ENCODE measurements at places on chromosomes 1 and 21. TPM values are rescaled to one million over a fixed set of nuclear protein-coding genes. Genes with fewer than 3 reads are reported as not detected.

CELA3A gene
- total RNA-seq: 3.9 TPM

C1QB gene
- 3,817 TPM for total RNA-seq

FMO2 gene
- total RNA-seq: 0.40 TPM

COL6A1 gene
- total RNA-seq: 76.5 TPM

RAVER2 gene
- 6.7 TPM for total RNA-seq

LCE2C gene
- total RNA-seq: not detected

OLIG2 gene
- 0.23 TPM for total RNA-seq

NUAK2 gene
- 32.7 TPM for total RNA-seq

SLC1A7 gene
- total RNA-seq: 0.10 TPM

- no peaks in the 10 kb centered on the region for H3K27me3 ChIP-seq
- no peak overlapping the region for H3K27ac ChIP-seq
- no peaks in the 10 kb centered on the region for H3K36me3 ChIP-seq
- H3K4me3 ChIP-seq: no peak overlapping the region
Measured at GRCh38 chr21:20106368-20106767, 891.8 kb upstream of the NCAM2 start.

DNA sequence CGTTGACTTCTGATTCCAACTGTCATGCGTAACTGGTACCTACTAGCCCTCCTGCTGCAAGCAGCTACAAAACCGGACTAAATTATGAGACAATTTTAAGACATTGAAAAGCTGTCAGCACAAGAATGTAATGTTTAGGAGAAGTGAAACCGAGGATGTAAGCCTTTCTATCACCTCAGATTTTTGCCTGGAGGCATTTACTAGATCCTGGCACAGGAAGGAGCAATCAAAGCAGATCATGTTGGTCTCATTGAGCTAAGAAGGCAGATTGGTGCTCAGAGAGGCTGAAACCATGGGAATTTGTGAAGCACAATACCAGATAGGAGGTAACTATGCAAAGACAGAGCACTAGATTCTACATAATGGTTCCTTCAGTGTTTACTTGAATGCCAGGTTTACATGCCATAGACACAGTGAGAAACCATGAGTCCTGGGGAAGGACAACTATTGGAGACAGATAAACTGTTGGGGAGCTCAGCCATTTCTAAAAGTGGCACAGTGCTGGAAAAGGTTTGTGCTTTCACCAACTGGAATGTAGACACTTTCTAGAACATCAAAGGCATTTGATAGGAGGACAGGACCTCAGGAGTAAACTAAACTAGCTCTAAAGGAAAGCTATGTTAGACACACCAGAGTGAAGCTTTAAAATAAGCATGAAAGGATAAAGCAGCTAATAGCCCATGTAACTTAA lies 179.4 kb downstream of the LYPLAL1 start:
- no peaks in the 10 kb centered on the region for H3K36me3 ChIP-seq
- H3K4me1 ChIP-seq: no peaks in the 10 kb centered on the region
- no peak overlapping the region for H3K4me3 ChIP-seq
- no peak overlapping the region for H3K27ac ChIP-seq
- no peak for DNase-seq

GRCh38 chr1:17110555-17110926 lies 8.7 kb downstream of the PADI2 start:
- no peak for DNase-seq
- H3K4me3 ChIP-seq: no peak overlapping the region
- H3K4me1 ChIP-seq: no peaks in the 10 kb centered on the region
- no peaks in the 10 kb centered on the region for H3K36me3 ChIP-seq

- H3K4me3 ChIP-seq: no peak overlapping the region
- no peak overlapping the region for H3K27ac ChIP-seq
- no peaks in the 10 kb centered on the region for H3K4me1 ChIP-seq
- H3K27me3 ChIP-seq: no peaks in the 10 kb centered on the region
- DNase-seq: no peak
- H3K36me3 ChIP-seq: no peaks in the 10 kb centered on the region
Measured at GRCh38 chr1:60797351-60797750, 285.0 kb upstream of the NFIA start.

- peaks cover 2% of the 10 kb centered on the region for H3K4me1 ChIP-seq
- H3K4me3 ChIP-seq: no peak overlapping the region
- H3K27me3 ChIP-seq: no peaks in the 10 kb centered on the region
- no peak overlapping the region for H3K27ac ChIP-seq
- H3K36me3 ChIP-seq: no peaks in the 10 kb centered on the region
Measured at GRCh38 chr1:44359234-44359935, 4.3 kb upstream of the ERI3 start.

DNA sequence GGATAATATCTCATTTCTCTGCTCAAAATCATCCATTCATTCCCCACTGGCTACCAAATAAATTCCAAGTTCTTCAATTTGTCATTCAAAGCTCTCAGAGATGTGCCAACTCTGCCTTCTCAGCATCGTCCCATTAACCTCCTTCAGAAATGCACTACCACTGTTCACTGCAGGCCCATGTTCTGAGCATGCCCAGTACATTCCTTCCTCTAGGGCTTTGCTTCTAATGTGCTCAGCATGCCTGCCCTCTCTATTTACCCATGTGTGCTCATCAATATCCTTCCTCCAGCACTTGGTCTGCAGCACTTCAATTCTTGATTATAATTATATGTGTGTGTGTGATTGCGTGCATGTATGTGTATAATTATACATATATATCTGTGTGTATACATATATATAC lies 36.1 kb upstream of the RGS8 start:
- no peaks in the 10 kb centered on the region for H3K27me3 ChIP-seq
- peaks cover 9% of the 10 kb centered on the region for H3K4me1 ChIP-seq
- no peak for DNase-seq

- DNase-seq: no peak
- no peak overlapping the region for H3K4me3 ChIP-seq
- peaks cover 17% of the 10 kb centered on the region for H3K27me3 ChIP-seq
- H3K4me1 ChIP-seq: no peaks in the 10 kb centered on the region
- H3K27ac ChIP-seq: no peak overlapping the region
- no peaks in the 10 kb centered on the region for H3K36me3 ChIP-seq
Measured at GRCh38 chr1:162218546-162218945, 149.1 kb downstream of the NOS1AP start.

- H3K36me3 ChIP-seq: no peaks in the 10 kb centered on the region
- H3K4me3 ChIP-seq: no peak overlapping the region
- H3K4me1 ChIP-seq: peaks cover 44% of the 10 kb centered on the region
- DNase-seq: no peak
- H3K27ac ChIP-seq: no peak overlapping the region
Measured at GRCh38 chr1:9872430-9873165, 37.5 kb downstream of the CTNNBIP1 start.

DNA sequence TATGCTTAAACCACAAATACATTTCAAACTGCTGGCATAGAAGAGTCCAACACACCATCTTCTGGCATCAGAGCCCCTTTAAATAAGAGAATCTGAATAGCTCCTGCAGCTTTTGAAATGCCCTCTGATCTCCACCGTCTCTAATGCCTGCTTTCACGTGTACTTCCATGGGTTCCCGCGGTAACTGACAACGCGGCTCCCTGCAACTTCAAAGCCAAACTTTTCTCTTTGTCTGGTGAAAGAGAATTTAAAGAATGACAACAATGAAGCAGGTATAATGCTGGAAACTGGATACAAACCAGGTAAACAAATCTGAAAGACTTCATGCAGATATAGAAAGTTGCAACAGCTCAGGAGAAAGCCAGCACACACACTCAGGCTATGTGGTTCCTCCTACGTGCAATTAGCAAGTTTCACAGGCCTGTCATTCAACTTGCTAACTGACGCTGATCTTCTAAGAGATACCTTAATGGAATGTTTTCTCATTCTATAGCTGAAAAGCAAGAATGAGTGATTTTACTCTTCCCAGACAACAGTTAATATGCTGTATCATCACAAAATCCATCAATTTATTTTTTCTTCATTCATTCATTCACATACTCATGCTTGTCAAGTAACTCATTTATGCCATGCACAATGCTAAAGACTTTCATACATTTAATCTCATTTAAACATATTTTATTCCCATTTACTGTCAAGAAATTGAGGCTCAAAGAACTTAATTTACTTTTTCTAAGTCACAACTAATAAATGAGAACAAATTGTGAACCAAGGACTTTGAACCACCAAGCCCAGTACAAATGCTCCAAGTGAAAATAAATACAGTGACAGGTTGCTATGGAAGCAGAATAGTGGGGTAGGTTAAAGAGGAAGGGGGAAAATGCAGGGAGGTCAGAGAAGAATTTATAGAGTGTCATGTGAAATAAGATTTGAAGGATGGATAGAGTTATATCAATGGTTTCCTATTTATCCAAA lies 202.7 kb upstream of the SNX7 start:
- H3K27me3 ChIP-seq: no peaks in the 10 kb centered on the region
- H3K27ac ChIP-seq: no peak overlapping the region
- H3K4me1 ChIP-seq: no peaks in the 10 kb centered on the region
- no peak for DNase-seq
- H3K4me3 ChIP-seq: no peak overlapping the region

- no peak overlapping the region for H3K27ac ChIP-seq
- no peak overlapping the region for H3K4me3 ChIP-seq
- H3K36me3 ChIP-seq: no peaks in the 10 kb centered on the region
- DNase-seq: no peak
Measured at GRCh38 chr1:245715291-245715701, 560.5 kb downstream of the KIF26B start.

GRCh38 chr21:35244514-35244913 lies 195.4 kb upstream of the RUNX1 start:
- H3K36me3 ChIP-seq: no peaks in the 10 kb centered on the region
- H3K4me3 ChIP-seq: no peak overlapping the region
- no peak overlapping the region for H3K27ac ChIP-seq
- peaks cover 5% of the 10 kb centered on the region for H3K27me3 ChIP-seq
- peaks cover 5% of the 10 kb centered on the region for H3K4me1 ChIP-seq

GRCh38 chr1:156104065-156104810 lies 10.3 kb upstream of the LMNA start:
- no peak for DNase-seq
- no peaks in the 10 kb centered on the region for H3K36me3 ChIP-seq
- H3K4me1 ChIP-seq: peaks cover 39% of the 10 kb centered on the region
- no peaks in the 10 kb centered on the region for H3K27me3 ChIP-seq
- H3K27ac ChIP-seq: peak overlapping the region; percentile 23
- H3K4me3 ChIP-seq: no peak overlapping the region

- no peaks in the 10 kb centered on the region for H3K27me3 ChIP-seq
- H3K4me1 ChIP-seq: peaks cover 4% of the 10 kb centered on the region
- DNase-seq: no peak
- no peak overlapping the region for H3K27ac ChIP-seq
- no peaks in the 10 kb centered on the region for H3K36me3 ChIP-seq
Measured at GRCh38 chr1:161930064-161930463, 93.6 kb downstream of the OLFML2B start.

DNA sequence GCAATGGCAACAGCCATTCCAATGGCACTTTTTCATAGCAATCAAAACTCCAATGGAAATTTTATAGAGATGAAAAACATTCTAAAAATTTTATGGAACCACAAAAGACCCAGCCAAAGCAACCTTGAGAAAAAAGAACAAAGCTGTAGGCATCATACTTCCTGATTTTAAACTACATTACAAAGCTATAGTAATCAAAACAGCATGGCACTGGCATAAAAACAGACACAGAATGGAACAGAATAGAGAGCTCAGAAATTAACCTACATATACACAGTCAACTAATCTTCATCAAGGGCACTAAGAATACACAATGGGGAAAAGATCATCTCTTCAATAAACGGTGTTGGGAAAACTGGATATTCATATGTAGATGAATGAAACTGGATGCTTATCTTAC lies 401.5 kb downstream of the NPHP4 start:
- no peak for DNase-seq
- H3K4me1 ChIP-seq: no peaks in the 10 kb centered on the region
- no peak overlapping the region for H3K4me3 ChIP-seq

DNA sequence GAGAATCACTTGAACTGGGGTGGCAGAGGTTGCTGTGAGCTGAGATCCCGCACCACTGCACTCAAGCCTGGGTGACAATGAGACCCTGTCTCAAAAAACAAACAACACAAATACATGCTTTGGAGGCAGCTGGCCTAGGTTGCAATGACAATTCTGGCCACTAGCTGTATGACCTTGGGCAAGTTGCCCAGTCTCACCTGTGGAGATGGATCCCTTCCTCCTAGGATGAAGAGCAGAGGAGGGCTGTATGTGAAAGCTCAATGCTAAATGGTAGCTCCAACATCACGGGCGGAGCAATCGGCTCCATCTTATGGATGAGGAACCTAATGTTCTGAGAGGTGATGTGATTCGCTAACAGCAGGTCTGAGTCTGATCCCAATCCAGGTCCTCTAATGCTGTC lies 20.6 kb downstream of the ADORA1 start:
- no peaks in the 10 kb centered on the region for H3K4me1 ChIP-seq
- H3K36me3 ChIP-seq: no peaks in the 10 kb centered on the region
- no peak for DNase-seq
- no peaks in the 10 kb centered on the region for H3K27me3 ChIP-seq

DNA sequence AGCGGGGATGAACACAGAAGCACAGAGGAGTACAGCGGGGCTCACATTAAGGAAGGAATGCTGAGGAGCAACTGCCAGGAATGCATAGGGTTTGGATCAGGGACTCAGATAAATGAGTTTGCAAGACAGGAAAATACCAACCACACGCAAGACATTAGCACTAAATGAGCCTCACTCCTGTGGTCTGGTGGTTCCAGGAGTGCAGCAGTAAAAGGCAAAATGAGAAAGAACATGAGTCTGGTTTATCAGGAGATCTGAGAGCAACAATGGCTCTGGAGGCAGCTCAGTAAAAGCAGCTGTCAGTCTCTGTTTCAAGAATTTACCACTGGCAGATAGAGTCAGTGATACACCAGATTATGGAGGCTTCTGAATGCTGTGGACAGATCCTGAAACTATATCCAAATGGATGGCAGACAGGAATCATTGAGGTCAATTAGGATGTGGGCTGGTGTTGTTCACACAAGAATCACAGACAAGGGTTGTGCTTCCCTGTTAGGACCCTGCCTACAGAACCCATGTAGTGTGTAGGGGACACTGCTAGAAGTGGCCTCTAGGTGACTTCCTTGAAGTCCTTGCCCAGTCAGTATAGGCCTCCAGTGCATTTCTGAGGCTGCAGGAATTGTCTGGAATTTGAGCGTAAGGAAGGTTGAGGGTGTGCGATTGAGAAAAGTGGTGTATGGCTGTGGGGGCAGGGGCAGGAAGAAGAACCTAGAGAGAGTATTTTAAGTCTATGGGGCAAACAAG lies 50.3 kb downstream of the CASQ2 start:
- no peak overlapping the region for H3K27ac ChIP-seq
- no peak for DNase-seq
- no peaks in the 10 kb centered on the region for H3K36me3 ChIP-seq
- no peaks in the 10 kb centered on the region for H3K4me1 ChIP-seq

DNA sequence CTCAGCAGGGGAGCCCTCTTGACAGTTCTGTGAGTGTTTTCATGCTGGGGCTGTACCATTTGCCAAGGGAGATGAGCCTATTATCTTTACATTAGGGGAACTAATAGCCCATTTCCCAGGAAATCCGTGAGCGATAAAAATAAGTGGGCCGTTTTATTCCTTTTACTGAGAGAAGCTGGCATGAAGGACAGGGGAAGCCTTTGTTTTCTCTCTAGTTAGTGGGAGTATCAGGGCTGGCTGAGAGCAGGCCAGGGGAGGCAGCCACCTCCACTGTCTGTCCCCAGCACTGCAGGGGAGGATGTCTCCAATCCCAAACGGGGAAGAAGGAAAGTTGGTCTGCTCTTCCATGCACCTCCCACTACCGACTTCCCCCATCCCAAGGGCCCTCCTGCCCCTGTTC lies 2.5 kb downstream of the UBL4B start:
- no peak overlapping the region for H3K27ac ChIP-seq
- H3K4me1 ChIP-seq: no peaks in the 10 kb centered on the region
- no peak for DNase-seq
- no peak overlapping the region for H3K4me3 ChIP-seq
- no peaks in the 10 kb centered on the region for H3K27me3 ChIP-seq

GRCh38 chr1:225949041-225949440 lies 8.0 kb upstream of the LEFTY2 start:
- no peaks in the 10 kb centered on the region for H3K36me3 ChIP-seq
- H3K27me3 ChIP-seq: peaks cover 9% of the 10 kb centered on the region
- peak; percentile 24 for DNase-seq
- H3K4me1 ChIP-seq: no peaks in the 10 kb centered on the region

Data from spleen (tissue), 13 donors.